CD14-positive monocyte (primary cell): ENCODE measurements at places on chromosomes 11 and 22. TPM values are rescaled to one million over a fixed set of nuclear protein-coding genes. Genes with fewer than 3 reads are reported as not detected.

- DNase-seq: no peak
Measured at GRCh38 chr11:105697291-105697690, 87.4 kb downstream of the GRIA4 start.

DNA sequence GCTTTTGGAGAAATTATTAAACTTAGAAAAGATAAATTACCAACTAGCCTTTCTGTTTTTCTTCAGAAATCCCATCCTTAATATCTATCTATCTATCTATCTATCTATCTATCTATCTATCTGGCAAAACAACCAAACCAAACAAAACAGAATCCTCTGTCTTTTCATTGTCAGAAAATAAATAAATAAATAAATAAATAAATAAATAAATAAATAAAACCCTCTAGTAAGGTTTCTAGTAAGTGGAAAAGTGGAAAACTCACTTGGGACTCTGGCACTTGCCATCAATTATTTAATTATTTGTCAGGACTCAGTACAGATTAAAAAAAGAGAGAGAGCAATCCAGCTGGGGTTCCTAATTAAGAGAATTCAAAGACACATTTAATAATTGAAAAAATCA is 556.2 kb upstream of the CHORDC1 start:
- DNase-seq: no peak

DNA sequence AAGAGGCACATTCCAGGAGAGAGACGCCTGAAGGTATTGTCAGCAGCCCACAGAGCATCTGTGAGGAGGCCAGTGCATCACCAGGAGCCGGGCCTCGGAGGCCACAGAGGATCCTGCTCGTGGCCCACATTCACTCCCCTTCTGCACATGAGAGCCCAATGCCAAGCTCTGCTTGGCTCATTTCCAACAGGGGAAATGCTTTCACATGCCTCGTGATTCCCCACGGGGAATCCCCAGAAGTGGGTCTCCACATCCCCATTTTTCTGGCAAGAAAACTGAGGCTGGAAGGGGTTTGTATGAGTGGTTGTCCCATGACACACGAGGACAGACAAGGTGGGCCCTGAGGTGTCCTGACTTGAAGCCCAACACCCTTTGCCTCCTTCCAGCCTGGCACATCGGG is 34.4 kb downstream of the TP53I11 start:
- DNase-seq: peak; percentile 84

- DNase-seq: no peak
Measured at GRCh38 chr11:101617735-101618332, 34.0 kb upstream of the TRPC6 start.

DNA sequence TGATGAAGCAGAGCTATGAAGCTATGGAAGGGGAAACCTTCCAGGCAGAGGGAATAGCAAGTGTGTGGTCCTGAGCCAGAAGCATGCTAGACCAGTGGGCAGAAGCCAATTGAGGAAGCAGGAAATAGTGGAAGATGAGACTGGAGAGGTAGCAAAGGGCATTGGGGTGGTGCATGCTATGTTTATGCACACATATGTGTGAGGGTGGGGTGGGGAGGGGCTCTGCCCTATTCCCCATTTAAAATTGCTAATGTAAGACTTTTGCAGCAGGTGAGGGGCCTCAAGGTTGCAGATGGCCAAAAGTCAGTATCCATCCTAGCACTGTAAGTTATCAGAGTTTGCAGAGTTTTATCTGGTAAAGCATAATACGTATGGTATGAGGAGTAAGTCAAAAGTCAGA is 626.6 kb upstream of the KIRREL3 start:
- no peak for DNase-seq

DNA sequence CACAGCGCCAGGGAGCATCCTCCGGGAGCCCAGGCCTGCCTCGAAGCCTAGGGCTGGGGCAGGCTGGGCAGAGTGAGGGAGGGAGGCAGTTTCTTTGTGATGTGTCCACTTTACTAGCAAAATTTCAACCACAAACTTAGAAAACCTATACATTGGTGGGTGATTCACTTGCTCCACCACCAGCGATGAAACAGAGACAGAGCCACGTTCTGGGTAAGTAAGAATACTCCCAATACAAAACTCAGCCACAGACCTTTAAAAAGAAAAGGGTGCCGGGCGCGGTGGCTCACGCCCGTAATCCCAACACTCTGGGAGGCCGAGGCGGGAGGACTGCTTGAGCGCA is 22.3 kb downstream of the CDKN1C start:
- no peak for DNase-seq

DNA sequence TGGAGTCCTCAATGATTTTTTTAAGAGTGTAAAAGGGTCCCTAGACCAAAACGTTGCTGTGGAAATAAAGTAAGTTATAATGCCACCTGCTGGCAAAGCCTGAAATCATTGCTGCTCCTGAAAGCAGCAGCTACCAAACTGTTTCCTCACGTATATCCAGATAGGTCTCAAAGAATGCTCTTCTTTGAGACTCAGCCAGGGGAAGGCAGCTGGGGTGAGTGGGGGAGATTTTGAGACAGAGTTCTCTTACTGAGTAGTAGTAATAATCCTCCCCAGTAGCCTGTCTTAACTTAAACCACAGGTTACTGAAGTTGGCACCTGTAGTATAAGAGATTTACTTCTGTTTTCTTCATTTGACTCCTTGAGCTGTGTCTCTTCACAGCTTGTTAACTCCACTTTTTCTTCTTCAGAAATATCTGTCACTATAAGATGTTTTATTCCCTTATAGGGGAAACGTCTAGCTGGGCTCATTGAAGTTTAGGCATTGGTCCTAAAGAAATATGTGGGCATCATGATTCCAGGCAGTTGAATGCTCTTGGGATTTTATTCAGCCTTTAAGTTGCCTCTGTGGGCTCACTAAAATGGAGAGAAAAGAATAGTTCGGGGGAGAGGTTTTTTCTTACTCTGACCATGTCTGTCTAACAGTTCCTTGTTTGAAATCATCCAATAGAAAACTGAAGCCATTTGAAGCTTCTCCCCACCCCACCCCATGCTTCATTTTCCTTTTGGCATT is 77.9 kb downstream of the BTBD10 start:
- no peak for DNase-seq

DNA sequence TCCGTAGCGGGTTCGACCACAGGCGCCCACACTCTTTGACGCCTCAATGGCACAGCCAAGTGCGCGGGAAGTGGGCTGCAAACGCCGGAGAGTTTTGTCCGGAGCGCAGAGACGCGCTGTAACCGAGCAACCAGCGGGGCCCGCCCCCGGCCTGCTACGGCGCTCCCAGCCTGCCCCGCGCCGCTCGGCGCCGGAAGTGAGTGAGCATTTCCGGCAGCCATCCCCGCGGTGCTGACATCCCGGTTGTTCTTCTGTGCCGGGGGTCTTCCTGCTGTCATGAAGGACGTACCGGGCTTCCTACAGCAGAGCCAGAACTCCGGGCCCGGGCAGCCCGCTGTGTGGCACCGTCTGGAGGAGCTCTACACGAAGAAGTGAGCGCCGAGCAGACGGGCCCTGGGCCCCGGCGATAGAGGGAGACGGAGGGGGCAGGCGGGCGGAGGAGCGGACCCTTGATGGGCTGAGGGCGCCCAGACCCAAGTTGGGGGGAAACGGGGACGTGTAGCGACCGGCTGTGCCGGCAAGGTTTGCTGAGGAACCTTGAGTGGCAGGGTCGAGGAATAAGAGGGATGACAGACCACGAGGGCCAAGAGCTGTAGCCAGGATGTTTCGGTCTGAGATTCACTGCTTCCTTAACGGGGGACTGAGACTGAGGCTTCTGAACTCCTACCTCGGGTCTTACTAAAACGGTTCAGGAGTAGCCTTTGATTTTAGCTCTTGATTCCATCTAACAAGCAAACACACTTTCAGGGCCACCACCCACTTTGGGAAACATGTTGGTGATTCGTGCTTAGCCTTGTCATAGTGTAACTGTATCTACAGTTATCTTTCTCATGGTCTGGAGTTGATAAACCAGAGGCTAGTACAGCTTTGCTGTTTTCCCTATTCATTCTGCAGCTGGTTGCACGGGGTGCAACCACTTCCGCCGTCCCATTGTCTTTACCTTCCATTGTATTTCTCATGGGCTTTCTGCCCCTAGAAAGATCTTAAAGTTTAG is at the start of gene PSMD13:
Gene PSMD13, plus strand, starts transcription at position 203 of the 994 bp plus-strand sequence. Its CDS starts 74 bp downstream, at position 277.
- peak; percentile 84 for DNase-seq

- peak; percentile 79 for DNase-seq
Measured at GRCh38 chr22:17258015-17258787, 39.0 kb upstream of the ADA2 start.

GRCh38 chr22:17269224-17269606 is 50.0 kb upstream of the ADA2 start:
- DNase-seq: no peak

- no peak for DNase-seq
Measured at GRCh38 chr11:120280600-120281051, 40.7 kb downstream of the POU2F3 start.

- peak; percentile 36 for DNase-seq
Measured at GRCh38 chr11:64745521-64746328, 1.8 kb upstream of the RASGRP2 start.

DNA sequence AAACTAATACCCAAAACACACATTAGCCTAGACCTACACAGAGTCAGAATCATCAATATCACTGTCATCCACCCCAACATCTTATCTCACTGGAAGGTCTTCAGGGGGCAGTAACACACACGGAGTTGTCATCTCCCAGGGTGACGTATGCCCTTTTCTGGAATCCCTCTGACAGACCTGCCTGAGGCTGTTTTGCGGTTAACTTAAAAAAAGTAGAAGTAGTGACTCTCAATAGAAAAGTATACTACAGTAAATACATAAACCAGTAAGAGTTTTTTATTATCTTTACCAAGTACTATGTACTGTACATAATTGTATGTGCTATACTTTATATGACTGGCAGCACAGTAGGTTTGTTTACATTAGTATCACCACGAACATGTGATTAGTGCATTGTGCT is 80.5 kb downstream of the PGR start:
- no peak for DNase-seq

DNA sequence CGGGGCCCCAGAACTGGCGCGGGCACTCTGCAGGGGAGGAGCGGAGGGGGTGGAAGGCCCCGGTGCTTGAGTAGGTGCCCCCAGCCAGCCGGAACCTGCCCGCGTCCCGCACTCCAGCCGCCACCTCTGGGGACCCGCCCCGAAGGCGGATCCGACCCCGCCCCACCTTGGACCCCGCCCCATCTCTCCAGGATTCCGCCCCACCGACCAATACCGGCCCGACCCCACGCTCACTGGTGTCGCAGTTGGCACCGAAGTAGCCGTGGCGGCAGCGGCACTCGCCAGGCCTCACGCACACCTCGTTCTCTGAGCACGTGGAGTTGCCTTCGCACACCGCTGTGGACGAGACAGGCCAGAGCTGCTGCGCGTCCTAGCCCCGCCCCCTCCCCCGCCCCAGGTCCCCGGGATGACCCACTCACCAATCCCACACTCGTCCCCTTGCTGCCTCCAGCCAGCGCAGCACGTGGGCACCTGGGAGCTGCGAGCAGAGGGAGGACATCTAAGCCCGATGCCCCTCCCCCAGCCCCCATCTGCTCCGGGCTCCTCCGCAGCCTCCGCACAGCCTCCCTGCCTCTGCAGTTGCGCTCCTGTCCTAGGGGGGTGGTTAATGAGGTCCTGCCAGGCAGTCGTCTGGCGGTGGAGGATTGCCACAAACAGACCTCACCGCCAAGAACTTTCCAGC is 6.0 kb downstream of the SCARF2 start:
- DNase-seq: no peak

DNA sequence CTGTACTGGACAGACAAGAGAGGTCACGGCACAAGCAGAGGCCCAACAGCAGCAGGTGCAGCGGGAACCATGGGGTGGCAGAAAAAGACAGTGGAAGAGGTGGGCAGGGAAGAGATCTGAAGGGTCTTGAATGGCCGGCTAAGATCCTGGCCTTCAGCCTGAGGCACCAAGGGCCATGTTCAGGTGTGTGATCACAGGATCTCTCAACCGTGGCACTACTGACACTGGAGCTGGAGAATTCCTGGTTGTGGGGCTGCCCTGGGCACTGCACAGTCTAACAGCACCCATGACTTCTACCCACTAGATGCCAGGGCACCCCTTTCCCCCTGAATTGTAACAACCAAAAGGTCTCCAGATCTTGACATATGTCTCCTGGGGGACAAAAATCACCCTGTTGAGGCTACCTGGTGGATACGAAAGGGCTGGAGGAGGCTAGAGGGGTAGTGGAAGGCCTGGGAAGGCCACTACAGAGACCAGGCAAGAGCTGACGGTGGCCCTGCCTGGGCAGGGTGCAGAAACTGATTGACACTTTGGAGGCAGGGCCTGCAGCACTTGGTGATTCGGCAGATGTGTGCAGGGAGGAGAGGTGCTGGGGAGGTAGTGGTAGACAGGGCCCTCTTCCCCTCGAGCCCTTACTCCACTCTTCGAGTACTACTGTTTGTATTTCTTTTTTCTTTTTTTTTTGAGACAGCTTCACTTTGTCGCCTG is 8.3 kb downstream of the CSNK1E start:
- DNase-seq: no peak

- DNase-seq: no peak
Measured at GRCh38 chr11:132852361-132852760, 679.9 kb downstream of the OPCML start.

DNA sequence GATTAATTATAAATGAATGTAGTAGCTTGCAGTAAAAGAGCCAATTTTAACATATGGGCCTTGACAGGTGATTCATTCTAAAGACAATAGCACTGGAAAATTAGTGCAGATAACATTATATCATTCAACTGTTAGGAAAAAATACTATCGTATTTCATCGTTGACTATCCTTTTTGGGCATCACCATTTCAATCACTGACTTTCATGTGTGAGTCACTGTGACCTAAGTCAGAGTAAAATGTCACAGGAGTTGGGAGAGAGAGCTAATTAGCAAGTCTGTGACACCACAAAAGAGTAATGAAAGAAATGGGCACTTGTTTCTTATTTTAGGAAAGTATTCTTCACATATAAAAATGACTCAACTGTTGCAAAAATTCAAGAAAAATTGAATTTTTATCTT is 253.8 kb upstream of the CNTN5 start:
- no peak for DNase-seq

GRCh38 chr11:128200467-128200866 is 386.9 kb downstream of the ETS1 start:
- no peak for DNase-seq

DNA sequence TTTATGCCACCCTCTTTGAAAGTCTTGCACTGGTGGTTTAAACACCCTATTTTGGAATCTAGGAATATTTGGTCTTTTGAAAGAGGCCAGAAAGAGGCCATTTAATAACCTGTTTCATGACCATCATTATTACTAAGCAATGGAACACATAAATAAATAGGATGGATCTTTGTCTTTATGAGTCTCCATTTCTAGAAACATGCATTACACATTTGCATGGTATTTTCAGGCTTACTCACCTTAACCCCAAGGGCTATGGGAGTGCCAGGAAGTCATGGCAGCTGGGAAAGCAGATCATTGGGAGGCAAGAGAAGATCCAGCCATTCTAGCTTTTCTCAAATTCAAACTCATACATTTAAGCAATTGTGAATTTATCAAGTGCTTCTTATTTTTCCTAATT is 185.8 kb upstream of the POU2AF2 start:
- DNase-seq: no peak

GRCh38 chr11:60985991-60986915 is 14.8 kb downstream of the CD6 start:
- peak; percentile 17 for DNase-seq

The ZDHHC8 gene
- 1.1 TPM for polyA plus RNA-seq

The C11orf42 gene
- polyA plus RNA-seq: not detected

The FXYD6 gene
- polyA plus RNA-seq: 36.4 TPM

The TRIM6 gene
- 0.44 TPM for polyA plus RNA-seq

The OR52B4 gene
- polyA plus RNA-seq: not detected in 2 replicates
